NCI-H2029 (cell line): ENCODE measurements at places on chromosomes 1 and 21.

DNA sequence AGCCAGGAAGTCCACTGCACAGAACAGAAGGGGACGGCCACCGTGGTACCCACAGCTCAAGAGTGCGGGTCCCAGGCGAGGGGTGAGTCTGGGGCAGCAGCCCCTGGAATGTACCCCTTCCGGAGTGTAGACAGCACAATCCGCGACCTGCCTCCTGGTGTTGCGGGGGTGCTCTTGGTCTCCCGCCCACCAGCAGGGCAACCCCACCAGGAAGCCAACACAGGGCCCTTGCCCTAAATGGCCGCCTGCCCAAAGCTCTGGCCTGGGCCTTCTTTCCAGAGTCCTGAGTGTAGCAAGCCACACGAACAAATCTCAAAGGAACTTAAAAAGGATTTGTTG is 1.1 kb upstream of the SLC19A1 start:
- DNase-seq: no peak

DNA sequence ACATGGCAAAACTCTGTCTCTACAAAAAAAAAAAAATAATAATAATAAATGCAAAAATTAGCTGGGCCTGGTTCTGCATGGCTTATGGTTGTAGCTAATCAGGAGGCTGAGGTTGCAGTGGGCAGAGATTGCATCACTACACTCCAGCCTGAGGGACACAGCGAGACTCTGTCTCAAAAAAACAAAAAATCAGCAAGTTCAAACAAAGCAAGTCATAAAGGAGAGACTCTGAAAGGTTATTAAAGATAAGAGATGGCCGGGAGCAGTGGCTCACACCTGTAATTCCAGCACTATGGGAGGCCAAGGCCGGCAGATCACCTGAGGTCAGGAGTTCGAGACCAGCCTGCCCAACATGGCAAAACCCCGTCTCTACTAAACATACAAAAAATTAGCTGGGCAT is 28.8 kb downstream of the COP1 start:
- no peak for DNase-seq

- DNase-seq: no peak
These were observed 11.0 kb downstream of the RAP1A start for GRCh38 chr1:111630567-111630966.

GRCh38 chr1:53625049-53625448 is 113.9 kb downstream of the GLIS1 start:
- no peak for DNase-seq

DNA sequence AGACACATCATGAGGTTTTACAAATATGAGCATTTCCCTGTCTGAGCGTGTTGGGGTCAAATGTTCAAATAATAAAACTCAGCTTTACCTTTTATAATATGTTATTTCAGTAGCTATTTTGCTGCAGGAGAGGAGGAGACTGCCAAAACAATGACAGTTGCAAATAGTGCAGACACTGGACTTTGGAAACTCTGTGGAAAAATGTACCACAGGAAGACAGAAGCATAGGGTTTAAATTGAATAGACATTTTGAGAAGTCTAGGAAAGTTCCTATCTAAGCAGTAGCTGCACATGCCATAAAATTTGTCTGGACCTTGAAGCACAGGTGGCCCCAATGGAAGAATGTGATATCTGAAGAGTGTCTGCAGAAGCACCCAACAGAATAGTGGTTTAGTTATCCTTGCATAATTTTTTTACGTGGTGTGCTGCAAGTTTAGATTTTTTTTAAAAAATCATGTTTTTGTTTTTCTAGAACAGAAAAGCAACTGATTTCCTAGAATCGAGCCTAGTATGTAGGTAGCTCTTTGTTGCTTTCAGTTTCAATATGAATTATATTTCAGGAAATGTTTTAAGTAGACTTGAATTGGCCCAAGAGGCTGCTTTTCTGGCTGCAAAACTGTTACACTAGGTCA is 14.0 kb upstream of the GBP5 start:
- peak; percentile 35 for DNase-seq

GRCh38 chr1:205597691-205598314 is 34.0 kb downstream of the ELK4 start:
- no peak for DNase-seq

DNA sequence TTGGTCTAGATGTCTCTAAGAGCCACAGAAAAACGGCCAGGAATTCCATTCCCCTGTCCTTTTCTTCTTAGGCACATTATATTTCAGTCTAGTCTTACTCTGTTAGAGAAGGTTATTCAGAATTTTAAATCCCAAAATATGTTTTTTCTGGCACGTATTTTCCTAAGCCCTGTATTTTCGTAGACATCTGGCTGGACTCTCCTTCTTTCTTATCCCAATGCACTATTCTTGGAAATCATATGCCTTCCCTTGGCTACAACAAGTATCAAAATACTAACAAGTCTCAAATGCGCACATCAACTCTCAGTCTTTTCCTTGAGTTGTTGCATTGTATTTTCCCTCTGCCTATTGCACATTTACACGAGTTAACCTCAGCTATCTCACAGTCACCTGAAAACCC is 96.2 kb downstream of the DPYD start:
- DNase-seq: no peak

GRCh38 chr21:26389971-26390641 is 183.0 kb downstream of the CYYR1 start:
- no peak for DNase-seq

DNA sequence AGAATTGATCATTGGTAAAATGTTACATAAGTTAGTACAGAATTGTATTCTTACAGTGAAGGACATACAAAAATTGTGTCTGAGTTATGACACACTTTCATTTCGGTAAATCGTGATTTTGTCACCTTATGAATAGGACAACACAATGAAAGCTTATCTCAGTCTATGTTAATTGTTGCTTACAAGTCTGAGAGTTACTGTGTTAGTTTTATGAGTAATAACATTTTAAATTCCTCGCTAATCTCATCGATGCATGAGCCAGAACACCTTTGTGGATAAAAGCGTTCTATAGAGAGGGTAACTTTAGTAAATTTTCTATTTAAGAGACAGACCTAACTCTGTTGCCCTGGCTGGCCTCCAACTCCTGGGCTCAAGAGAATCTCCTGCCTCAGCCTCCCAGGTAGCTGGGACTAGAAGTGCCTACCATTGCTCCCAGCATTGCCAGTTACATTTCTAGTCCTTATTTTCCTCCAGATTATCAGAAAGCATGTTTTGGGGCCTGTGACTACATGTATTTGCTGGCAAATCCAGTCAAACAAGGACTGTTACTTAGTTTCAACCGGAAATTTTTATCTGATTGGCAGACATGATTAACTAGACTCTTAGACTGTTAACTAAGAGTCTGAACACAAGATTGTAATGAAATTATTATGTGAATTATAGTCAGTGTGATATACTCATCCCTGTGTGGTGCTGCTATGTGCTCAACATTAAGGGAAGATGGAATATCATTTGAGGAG is 3.0 kb downstream of the PRRC2C start:
- DNase-seq: no peak

DNA sequence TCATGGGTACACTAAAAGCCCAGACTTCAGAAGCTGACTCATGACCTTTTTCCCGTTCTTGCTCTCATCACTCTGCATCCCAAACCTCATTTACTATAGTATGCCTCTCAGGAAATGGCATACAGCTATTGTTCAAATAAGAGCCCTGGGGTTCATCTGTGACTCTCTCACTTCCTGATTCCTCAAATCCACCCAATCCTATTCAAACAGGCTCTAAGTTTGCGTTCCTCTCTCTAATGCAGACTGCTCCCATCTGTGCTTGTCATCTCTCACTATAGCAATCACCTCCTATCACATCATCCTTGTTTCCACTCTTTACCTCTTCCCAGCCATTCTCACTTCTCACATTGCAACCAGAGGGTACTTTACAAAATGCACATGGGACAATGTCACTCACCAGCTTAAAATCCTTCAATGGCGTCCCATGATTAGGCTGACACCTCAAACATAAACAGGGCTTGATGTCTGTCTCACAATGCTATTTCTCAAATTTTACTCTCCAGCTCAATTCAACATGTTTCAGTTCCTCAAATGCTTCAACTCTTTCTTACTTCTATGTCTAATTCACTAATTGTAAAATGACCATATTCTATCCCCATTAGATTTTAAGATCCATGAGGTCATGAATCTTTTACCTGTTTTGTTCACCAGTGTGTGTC is 408.4 kb downstream of the NTNG1 start:
- no peak for DNase-seq

DNA sequence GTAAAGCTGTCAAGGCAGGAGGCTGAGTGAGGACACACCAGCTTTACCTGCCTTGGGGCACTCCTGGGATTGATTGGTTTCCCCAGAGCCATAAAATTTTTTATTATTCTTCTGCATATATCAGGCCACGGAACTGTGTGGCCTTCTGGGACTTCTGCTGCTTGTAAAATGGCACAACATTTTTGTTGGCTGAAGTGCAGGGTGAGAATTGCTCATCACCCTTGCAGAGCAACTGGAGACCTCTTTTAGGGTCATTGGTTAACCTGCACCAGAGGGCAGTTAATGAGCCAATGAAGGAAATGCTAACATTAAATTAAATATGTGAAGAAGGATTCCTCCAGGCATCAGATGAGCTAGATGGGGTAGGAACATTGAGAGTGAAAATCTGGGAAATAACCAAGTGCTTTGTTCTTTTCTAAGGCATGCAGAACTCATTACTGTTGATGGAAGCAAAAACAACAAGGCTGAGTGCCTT is 87.7 kb downstream of the LTN1 start:
- no peak for DNase-seq

DNA sequence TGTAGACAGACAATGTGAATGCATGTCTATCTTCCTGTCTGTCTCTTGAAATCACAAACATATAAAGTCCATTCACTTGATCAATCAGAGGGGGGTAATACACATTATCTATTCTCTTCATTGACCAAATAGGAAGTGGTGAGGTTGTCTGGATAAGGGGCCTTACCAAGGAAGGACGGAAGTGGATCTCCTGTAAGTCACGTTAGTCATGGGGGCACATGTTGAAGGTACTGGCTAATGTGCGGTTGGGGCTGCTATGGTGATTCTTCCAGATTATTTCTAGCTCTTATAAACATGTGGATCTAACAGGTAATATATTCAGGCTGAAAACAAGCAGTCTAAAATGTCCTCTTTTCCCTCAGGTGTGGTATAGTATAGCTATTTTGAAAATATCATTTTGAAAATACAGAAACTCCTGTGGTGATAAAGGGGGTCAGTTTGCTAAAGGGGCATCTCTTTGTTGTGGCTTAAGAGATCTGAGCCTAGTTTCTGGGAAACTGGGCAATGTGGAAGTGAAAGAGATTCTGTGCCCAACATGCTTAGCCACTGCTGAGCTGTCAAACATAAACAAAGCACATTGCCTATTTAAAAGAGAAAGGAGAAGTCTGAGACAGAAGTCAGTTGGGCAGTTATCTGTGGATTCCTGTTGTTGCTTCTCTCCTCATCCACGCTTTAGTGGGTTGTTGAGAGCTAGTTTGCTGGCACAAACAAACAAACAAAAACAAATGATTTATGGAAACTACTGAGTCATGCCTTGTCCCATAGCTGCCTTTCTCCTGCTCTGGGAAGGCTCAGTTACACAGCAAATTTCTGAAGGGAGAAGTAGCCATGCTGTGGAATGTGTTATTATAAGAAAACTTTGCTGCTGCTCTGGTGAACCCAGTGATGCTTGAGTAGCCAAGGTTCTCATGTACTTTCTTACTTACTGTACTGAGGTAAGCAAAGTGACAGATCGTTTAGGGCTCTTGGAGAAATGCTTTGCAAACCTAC is 166.9 kb downstream of the HLX start:
- no peak for DNase-seq

DNA sequence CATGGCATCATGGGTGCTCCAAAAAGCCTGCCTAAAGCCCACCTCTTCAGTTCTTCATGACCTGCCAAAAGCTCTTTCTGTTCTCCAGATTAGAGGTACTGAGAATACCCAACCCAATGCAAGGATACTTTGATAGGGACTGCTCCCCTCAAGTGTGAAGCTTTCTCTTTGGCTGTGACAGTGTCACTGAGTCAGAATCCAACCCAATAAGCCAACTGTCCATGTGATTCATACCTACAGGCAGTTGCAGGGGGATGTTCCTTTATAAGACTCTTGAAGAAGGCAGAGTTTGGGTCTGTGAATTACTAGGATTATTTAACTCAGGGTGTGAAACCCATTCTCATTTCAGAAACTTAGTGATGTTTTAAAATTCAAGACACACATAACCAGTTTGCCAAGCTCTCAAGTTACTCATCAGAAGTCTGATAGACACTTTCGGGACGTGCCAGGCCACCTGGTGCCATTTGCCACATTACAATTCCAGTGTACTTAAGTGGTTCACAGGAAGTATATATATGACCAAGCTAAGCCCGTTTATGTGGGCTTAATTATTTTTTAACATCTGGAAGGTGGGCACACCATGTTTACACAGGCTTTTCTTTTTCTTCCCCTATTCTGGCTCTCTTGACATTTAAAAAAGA is 265.8 kb downstream of the NFIA start:
- DNase-seq: no peak

GRCh38 chr1:200379432-200379757 is 30.4 kb downstream of the ZNF281 start:
- no peak for DNase-seq

DNA sequence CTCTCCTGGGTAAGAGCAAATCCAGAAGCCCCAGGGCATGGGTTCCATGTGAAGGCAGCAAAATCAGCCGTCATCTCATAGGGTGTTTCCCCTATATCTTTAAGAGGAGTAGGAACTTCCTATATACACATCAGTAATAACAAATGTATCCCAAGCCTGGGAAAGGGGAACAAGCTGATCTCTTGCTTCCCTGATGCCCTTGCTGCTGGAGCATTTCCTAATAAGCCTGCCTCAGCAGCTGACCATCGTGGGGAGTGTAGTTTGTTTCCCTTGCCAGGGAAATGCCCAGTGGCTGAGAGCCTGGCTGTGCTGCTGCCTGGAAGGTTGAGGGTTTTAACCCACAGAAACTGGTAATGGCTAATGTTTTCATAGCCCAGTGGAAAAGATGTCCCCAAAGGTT is 177.0 kb downstream of the NPHP4 start:
- no peak for DNase-seq

- DNase-seq: no peak
These were observed 16.7 kb downstream of the CNR2 start for GRCh38 chr1:23896491-23896890.

- no peak for DNase-seq
These were observed 62.3 kb upstream of the SLC25A33 start for GRCh38 chr1:9476790-9477463.

GRCh38 chr1:30997463-30998057 is 68.0 kb downstream of the PUM1 start:
- DNase-seq: no peak
